ENCODE measurements at places on chromosomes 7 and 10.

GRCh38 chr10:77027141-77027540, 610.5 kb downstream of the KCNMA1 start:
- no peak for DNase-seq

DNA sequence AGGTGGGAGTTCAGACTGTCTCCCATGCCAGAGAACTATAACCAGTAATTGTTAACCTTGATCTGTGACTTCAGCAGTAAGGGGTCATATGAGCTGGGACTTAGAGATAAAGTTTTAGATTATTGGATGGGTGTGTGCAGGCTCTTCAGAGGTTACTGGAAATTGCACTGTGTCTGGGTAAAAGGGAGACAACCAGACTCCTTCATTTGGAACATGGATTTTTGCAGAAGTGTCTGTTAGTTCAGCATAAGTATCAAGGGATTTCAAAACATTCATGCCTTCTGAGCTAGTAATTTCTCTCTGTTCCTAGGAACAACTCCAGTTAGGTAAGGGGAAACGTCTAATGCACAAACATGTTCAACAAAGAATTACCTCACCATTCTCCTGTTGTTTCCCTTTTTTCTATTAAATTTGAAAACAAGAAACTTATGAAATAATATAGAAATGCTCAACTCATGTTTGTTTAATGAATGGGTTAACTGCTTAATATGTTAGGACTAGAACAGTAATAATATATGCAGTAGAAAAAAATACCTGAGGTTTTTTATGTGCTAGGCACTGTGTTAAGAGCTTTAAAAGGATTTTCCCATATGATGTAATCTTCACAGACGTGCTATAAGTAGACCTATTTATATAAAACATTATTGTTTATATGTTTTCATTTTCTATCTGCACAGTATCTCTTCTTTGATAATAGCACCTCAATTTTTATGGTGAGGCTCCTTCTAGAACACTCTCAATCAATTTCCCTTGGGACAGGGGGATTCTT, 233.0 kb downstream of the CACNA2D1 start:
- no peak for DNase-seq

GRCh38 chr10:58457761-58458616, 54.7 kb upstream of the BICC1 start:
- DNase-seq: no peak

DNA sequence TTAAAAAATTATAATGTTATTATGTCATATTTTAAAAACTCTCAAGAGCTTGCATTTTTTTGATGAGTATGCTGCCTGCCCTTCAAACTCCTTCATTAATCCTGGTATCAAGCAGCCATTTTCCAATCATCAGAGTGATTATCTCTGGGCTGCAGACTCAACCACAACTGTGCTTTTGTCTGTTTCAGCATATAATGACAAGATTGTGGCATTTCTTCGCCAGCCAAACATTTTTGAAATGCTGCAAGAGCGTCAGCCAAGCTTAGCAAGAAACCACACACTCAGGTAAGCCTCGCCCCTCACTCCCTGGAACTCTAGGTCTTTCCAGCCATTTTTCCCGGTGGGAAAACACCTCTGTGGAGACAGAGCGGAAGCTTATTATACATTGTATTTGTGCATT, 90.0 kb upstream of the STK17A start:
- no peak for DNase-seq

GRCh38 chr10:101972761-101973160, 83.2 kb downstream of the ARMH3 start:
- no peak for DNase-seq

- DNase-seq: no peak
Measured at GRCh38 chr7:44432381-44432977, 58.0 kb downstream of the NUDCD3 start.

DNA sequence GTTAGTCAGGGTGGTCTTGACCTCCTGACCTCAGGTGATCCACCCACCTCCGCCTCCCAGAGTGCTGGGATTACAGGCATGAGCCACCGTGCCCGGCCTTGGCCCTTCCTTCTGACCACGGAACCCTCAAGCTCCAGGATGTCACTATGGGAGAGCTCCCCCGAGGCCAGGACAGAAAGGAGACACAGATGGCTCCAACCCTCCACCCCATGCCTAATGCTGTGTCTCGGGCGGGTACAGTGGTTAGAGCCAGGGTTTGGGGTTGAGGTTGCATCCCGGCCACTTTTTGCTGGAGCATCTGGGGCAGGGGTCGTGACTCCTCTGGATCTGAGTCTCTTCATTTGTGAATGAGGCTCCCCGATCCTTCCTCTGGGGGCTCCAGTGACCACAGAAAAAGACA, 8.1 kb downstream of the MYL10 start:
- no peak for DNase-seq

DNA sequence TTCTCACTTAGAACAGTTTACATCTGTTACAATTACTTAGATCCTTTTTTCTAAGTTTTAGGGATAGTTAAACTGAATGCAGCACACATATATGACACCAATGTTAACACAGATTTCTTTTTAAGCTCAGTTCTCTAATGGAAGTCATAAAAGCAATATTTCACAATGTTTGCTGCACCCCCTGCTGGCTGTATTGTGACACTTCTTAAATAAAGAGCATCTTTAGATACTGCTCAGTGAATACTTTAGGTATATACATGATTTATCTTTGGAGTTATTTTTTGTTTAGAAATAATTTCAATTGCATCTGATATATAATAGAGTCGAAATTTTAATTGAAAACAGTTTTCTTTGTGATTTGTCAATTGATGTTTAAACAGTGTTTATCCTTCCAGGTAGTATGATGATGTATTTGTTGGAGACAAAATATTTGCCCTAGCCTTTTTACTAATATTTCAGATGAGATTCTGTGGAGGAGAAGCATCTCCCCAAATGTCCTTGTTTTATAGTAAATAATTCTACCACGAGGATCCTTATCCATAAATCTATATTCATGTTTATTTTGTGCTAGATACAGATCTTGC, 174.4 kb downstream of the ST7 start:
- no peak for DNase-seq

DNA sequence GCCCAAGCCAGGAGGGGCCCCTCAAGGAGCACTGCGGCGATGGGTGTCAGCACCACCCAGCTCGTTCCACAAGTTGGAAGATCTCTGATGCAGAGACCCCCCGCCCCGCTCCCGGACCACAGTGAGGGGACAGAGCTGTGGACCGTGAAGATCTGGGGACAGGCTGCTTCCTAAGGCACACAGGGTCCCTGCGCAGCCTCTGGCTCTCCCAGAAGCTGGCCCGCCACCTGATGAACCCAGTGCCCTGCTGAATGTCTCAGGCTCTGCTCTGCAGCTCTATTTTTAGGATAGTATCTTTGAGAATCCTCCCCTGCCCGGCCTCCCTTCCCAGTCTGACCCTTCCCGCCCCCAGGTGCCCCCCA, 29.7 kb downstream of the GBX1 start:
- DNase-seq: no peak

DNA sequence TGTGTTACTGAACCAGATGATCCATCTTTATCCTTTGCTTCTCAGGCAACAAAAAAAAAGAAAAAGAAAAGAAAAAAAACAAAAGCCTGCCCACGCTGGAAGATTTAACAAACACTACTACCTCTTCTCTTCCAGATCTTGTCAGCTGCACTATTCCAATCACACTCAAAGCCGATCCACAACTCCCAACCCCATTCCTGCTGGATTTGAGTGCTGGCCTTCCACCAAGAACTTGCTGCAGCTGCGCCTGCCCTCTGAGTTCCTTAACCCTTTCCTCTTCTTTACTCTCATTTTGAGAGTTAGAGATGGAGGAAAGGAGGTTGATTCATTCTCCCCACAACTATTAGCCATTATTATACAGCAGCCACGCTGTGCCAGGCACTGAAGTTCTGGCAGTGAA, 16.0 kb upstream of the ITGA8 start:
- no peak for DNase-seq

- DNase-seq: no peak
Measured at GRCh38 chr7:81604075-81604807, 165.6 kb downstream of the HGF start.

DNA sequence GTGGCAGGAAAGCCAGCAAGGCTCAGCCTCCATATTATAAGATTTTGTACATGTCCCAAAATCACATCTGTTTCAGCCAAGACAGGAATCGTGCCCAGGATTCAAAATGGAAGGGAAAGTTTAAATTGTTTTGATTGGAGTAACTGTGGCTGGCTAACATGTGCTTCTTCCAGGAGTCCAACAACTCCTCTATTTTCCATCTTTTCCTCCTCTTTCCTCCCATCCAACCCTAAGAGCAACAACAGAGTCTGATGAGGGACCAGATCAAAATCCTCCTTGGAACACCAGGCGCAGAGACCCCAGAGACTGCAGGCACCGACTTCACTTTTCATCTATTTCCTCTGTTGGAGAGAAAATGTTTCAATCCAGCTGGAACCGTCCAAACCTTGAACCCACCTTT, 36.0 kb upstream of the SVIL start:
- no peak for DNase-seq

- no peak for DNase-seq
Measured at GRCh38 chr10:120735773-120736371, 115.3 kb upstream of the WDR11 start.

All from activated CD4-positive, alpha-beta T cell treated with anti-CD3 and anti-CD28 coated beads, Interleukin-2, amount 50 U/mL, for 24 hours (primary cell).